ENCODE measurements at places on chromosomes 12 and 14. TPM values are rescaled to one million over a fixed set of nuclear protein-coding genes. Genes with fewer than 3 reads are reported as not detected.

CLEC1B gene
- not detected for total RNA-seq

PLEKHG7 gene
- 1.5 TPM for total RNA-seq

PPP1R36 gene
- total RNA-seq, result 0.35 TPM

HPD gene
- 0.13 TPM for total RNA-seq

CCDC38 gene
- not detected for total RNA-seq
